Activated CD4-positive, alpha-beta T cell treated with anti-CD3 and anti-CD28 coated beads, Interleukin-2, Interleukin-6, amounts not matched to agents 100 ng/mL and 50 ng/mL, durations not matched to agents 16 hours and 8 hours (primary cell): ENCODE measurements at places on chromosomes 3 and 15.

DNA sequence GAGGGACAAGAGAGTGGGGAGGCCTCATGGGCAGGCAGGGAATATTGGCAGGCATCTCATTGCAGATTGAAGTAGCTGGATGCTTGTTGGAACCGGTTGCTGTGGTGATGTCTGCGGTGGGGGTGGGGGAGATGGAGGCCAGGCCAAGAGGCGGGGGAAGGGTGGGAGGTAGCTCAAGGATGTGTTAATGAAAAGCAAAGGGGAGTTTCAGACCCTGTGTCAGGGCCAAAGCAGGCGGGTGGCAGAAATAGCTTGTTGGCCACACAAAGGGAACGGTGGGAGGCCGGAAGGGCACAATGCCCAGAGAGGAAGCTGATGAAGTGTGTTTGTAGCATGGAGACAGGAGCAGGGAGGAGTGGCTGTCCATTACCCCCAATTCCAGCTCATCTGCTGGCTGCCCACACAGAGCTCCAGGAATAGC is 28.0 kb downstream of the CCDC33 start:
- DNase-seq = no peak

DNA sequence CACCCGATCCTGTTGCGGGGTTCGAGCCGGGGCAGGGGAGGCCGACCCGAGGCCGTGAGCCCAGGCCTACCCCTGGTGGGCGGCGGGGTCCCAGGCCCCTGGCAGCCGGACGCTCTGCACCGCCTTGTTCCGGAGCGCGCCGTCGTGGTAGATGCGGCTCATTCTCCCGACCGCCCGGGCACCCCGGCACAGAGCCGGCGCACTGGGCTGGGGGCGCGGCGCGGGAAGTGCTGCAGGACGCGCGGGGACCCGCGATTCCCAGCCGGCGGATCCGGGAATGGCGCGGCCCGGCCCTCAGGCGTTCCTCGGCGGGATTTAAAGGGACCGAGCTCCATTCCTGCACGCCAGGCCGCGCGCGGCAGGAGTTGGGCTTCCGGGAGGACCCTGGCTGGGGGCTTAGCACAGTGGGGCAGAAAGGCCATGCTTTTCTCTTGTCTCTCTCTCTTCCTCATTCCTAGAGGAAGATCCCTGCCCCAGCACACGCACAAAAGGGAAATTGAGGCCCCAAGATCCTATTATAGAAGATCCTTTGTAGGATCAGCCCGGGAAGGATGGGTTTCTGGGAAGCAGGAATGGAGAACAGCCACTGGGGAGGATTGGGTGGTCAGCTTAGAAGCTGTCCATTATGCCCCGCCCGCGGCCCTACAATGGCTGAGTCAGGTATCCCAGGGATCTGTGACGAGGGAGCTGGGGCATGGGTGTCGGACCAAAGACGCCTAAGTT is at the start of gene ARPIN:
Gene ARPIN (minus strand): TSS at position 279 of the 723 bp plus-strand sequence. CDS start 117 bp downstream, at position 162.
- no peak for DNase-seq

GRCh38 chr3:15851735-15852134 is 54.0 kb upstream of the ANKRD28 start:
- no peak for DNase-seq

DNA sequence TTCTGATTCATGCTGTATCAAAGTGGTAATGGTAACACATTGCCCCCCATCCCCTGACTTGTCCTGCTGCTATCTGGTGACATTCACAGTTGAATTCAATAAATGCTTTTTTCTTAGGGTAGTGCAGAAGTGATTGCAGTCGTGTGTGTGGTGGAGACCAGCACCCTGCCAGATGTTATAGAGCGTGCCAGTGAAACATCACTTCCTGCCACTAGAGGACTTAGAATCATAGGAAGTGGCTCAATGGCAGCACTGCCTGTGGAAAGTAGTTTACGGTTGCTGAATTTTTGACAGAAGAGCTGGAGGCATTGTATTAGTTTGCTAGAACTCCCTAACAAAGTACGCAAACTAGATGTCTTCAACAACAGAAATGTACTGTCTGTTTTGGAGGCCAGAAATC is 37.4 kb upstream of the P2RY12 start:
- no peak for DNase-seq

- DNase-seq = no peak
Measured at GRCh38 chr3:172236771-172237742, 197.7 kb downstream of the FNDC3B start.

DNA sequence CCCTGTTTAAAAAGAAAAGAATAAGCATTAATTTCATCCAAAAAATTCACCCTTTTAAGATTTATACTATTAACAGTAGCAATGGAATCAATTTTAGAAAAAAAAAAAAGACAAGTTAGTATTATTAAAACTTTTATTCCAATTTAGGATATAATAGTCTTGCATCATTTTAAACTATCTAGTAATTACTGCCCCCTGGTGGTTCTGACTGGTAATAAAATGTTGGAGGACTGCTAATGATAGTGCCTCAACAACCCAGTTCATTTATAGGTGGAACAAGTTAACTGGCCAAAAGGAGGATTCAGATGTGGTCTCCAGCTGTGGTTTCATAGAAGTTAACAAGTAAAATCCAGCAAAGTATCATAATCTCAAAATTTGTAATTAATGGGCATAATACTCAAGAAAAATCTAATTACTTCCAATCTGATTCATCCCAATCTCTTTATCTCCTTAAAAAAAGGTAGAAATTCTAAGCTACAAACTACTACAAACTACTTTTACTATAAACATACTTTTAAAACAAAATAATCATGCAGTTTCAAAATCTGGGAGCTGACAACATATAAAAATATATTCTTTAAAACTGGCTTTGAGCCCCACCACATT is 30.7 kb upstream of the WDR49 start:
- DNase-seq = peak; percentile 77

GRCh38 chr3:29761517-29761916 is 480.6 kb downstream of the RBMS3 start:
- DNase-seq = no peak

DNA sequence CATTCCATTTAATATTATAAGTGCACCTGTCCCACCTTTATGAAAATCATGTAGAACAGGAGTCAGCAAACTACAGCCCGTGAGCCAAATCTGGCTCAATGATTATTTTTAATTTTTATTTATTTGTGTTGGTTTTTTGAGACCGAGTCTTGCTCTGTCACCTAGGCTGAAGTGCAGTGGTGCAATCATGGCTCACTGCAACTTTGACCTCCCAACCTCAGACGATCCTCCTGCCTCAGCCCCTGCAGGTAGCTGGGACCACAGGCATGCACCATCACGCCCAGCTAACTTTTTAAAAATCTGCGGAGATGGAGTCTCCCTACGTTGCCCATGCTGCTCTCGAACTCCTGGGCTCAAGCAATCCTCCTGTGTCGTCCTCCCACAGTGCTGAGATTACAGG is 42.0 kb downstream of the MYO1E start:
- no peak for DNase-seq
